ENCODE measurements at places on chromosomes 2 and 18. TPM values are rescaled to one million over a fixed set of nuclear protein-coding genes. Genes with fewer than 3 reads are reported as not detected.

Gene GAREM1
- 9.0 TPM for total RNA-seq

Gene MC2R
- not detected for total RNA-seq

Gene CPO
- not detected for total RNA-seq

GRCh38 chr2:177900082-177900481 is 172.5 kb downstream of the PDE11A start:
- H3K27ac ChIP-seq: no peak overlapping the region
- H3K36me3 ChIP-seq: no peaks in the 10 kb centered on the region
- no peak overlapping the region for H3K4me3 ChIP-seq
- no peak for DNase-seq
- no peaks in the 10 kb centered on the region for H3K27me3 ChIP-seq

- no peaks in the 10 kb centered on the region for H3K27me3 ChIP-seq
- H3K27ac ChIP-seq: no peak overlapping the region
- no peaks in the 10 kb centered on the region for H3K36me3 ChIP-seq
- peaks cover 4% of the 10 kb centered on the region for H3K4me1 ChIP-seq
- DNase-seq: no peak
Observed at GRCh38 chr2:218214116-218214515, 2.9 kb upstream of the ARPC2 start.

All from astrocyte (in vitro differentiated cells and primary cell).